Prostate gland (tissue), 2 donors: ENCODE measurements at places on chromosomes 1 and 21. TPM values are rescaled to one million over a fixed set of nuclear protein-coding genes. Genes with fewer than 3 reads are reported as not detected.

Gene FUCA1
- total RNA-seq, result 51.4 TPM

Gene ZNF670
- 2.9 TPM for total RNA-seq

Gene ACADM
- total RNA-seq, result 45.4 TPM

Gene CNKSR1
- 24.8 TPM for total RNA-seq

Gene NT5C1A
- total RNA-seq, result not detected

Gene VANGL2
- total RNA-seq, result 9.7 TPM

Gene TMEM82
- total RNA-seq, result not detected

Gene AMY1C
- not detected for total RNA-seq

Gene SLC25A34
- 1.1 TPM for total RNA-seq

Gene GBP7
- total RNA-seq, result not detected

Gene CFAP45
- 2.6 TPM for total RNA-seq

Gene CCDC185
- total RNA-seq, result not detected

Gene GRHL3
- 8.1 TPM for total RNA-seq

Gene GRIK3
- total RNA-seq, result 5.9 TPM

Gene CDKN2C
- total RNA-seq, result 8.4 TPM

Gene MMEL1
- 4.6 TPM for total RNA-seq

Gene ADORA3
- total RNA-seq, result 2.0 TPM

Gene UMODL1
- 0.14 TPM for total RNA-seq

Gene HES3
- total RNA-seq, result not detected

Gene RCSD1
- 2.8 TPM for total RNA-seq

Gene LCK
- total RNA-seq, result 1.3 TPM

Gene TCP10L
- 1.9 TPM for total RNA-seq

Gene MEAF6
- total RNA-seq, result 252 TPM

Gene TMCC2
- 10.6 TPM for total RNA-seq

Gene PDPN
- 11.4 TPM for total RNA-seq

Gene IL20
- not detected for total RNA-seq

Gene ADORA1
- 47.3 TPM for total RNA-seq

Gene OR2T29
- not detected for total RNA-seq

Gene MR1
- 14.3 TPM for total RNA-seq

Gene LCE3E
- not detected for total RNA-seq

Gene VCAM1
- 9.3 TPM for total RNA-seq

Gene CELA2A
- 5.4 TPM for total RNA-seq

Gene SPRR1B
- not detected for total RNA-seq

Gene DDR2
- total RNA-seq, result 27.0 TPM

Gene CTBS
- 15.1 TPM for total RNA-seq

Gene DNAJC6
- 1.4 TPM for total RNA-seq

Gene HPCAL4
- total RNA-seq, result 4.9 TPM

Gene HMGN2
- total RNA-seq, result 264 TPM

Gene ZNF695
- total RNA-seq, result 0.09 TPM

Gene ZMYND12
- total RNA-seq, result 2.0 TPM

Gene HHIPL2
- total RNA-seq, result not detected

Gene OR10J1
- total RNA-seq, result not detected

Gene CLCA1
- total RNA-seq, result 0.34 TPM
